ENCODE measurements at places on chromosomes 4 and X.

DNA sequence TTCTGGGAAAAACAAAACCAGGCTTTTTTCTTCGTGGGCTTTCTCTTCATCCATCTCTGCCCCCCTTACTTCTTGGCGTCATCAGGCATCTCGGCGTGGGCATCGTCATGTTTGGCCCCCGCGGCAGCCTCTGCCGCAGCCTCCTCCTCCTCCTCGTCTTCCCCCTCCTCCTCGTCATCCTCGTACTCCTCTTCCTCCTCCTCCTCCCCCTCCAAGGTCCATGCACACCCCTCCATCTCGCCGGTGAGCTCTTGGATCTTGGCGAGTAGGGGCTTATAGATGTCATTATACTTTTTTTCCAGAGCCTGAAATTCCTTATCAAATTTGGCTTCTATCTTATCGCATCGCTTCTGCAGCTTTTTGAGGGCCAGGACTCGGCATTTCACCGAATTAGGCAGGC, 488 bp downstream of the NAP1L5 start:
- no peak for DNase-seq

GRCh38 chr4:87118421-87118820, 102.0 kb downstream of the KLHL8 start:
- no peak for DNase-seq

GRCh38 chr4:8261851-8262535, 7.6 kb upstream of the HTRA3 start:
- DNase-seq, result no peak

DNA sequence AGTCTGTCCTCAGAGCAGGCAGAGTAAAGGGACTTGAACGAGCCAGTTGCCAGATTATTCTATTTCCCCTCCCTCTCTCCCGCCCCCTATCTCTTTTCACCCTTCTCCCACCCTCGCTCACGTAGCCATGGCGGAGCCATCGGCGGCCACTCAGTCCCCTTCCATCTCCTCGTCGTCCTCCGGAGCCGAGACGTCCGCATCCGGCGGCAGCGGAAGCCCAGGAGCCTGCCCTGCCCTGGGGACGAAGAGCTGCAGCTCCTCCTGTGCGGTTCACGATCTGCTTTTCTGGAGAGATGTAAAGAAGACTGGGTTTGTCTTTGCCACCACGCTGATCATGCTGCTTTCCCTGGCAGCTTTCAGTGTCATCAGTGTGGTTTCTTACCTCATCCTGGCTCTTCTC, 106.2 kb upstream of the SMAD1 start:
- no peak for DNase-seq

DNA sequence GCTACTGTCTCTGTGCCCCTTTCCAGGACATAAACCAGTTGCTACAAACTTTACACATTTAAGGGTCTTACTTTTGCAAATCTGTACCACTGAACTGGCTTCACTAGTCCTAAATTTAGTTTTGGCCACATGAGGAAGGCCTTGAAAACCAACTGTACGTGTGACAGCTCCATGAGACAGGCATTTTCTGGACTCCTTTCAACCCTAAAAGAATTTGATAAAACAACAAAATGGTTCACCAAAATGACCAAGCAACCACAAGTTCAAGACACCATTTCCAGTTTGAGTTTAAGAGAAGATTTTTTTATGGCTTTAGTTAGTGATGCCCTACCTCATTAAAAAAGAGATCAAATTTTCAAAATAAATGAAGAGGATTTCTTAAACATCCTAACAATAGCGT, 246.4 kb downstream of the ZNF674 start:
- no peak for DNase-seq

DNA sequence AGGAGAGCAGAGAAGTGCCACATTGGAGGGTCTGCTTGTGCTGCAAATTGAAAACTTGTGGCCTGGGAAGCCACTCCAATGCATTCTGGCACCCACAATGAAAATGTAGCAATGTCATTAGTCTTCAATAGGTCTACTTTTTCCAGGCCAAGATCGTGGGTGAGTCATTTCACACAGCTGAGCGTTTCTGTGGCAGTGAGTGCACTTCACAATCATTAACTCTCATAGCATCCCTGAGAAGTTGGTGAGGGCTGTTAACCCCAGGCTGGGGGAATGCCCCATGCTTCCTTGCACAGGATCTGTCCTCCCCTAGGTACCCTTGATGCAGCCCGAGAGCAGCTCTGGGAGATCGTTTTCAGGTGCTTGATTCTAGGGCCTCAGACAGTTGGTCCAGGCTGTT, 196.8 kb upstream of the ATP6AP2 start:
- no peak for DNase-seq

DNA sequence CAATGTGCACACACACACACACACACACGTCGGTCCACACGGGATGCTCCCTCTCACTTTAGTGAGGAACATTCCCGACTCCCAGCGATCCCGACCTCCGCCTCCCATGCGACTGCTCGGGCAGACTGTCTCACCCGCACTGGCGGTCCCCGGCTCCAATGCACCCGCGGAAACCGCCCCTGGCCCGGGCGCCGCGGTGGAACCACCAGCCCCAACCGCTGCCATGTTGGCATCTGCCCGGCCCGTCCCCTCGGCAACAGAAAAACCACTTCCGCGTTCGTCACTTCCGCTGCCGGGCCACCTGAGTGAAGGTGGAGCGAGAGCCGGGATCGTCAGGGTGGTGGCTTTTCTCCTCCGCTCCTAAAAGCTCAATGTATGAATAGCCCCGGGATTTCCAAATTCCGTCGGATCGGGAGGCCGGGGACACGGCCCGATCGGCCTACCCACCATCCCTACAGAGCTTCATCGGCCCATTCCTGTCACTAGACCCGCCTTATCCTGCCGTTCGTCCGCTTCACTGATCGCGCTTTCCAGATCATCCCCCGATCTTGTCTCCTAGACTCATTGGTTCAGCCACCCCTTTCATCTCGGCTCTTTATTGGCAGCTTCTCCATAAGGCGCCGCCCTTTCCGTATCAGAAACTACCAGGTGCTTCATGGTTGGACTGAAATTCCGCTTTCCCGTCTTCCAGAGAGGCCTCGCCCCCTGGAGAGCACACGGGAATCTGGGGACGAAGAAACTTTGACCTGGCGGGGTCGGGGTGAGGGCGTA, at the start of gene SLC35A2:
Gene SLC35A2, minus strand, starts transcription at position 235 of the 771 bp plus-strand sequence. Its CDS starts 10 bp downstream, at position 225.
- DNase-seq, result peak; percentile 79

DNA sequence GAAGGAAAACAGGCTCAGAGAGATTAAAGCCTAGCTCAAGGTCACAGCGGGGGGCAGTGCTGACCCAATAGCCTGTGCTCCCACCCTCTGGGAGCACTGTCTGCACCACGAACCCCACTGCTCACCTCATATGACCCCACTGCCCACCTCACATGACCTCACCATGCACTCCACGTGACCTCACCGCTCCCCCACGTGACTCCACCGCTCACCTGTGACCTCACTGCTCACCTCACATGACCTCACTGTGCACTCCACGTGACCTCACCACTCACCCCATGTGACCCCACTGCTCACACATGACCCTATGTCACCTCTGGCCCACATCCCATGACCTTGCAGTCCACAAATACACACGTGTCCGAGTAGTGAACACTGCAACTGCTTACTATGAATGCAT, 55.4 kb downstream of the ACOX3 start:
- DNase-seq, result no peak

GRCh38 chr4:14902342-14902741, 99.9 kb upstream of the CPEB2 start:
- no peak for DNase-seq

- no peak for DNase-seq
Measured at GRCh38 chr4:91220315-91220714, 1083.5 kb upstream of the GRID2 start.

- DNase-seq, result no peak
Measured at GRCh38 chr4:105709081-105709450, 482 bp downstream of the GSTCD start.

GRCh38 chrX:3268829-3269228, 77.6 kb downstream of the MXRA5 start:
- DNase-seq, result no peak

- DNase-seq, result no peak
Measured at GRCh38 chr4:105215609-105216313, 69.1 kb downstream of the TET2 start.

DNA sequence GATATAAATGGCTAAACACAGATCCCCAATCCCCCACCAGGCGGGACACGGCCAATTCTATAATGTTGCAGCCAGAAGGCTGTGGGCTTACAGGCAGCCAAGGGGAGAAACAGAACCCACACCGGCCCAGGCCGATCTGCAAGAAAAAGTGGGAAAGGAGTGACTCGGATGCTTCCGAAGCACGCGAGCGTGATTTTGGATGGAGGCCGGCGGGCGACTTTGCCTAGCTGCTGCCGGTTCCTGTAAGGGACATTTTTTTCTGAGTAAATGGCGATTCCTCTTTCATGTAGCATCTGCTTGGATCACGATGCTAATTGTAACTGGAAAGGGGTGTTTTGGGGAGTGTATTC, 470.2 kb downstream of the PCDH19 start:
- no peak for DNase-seq

DNA sequence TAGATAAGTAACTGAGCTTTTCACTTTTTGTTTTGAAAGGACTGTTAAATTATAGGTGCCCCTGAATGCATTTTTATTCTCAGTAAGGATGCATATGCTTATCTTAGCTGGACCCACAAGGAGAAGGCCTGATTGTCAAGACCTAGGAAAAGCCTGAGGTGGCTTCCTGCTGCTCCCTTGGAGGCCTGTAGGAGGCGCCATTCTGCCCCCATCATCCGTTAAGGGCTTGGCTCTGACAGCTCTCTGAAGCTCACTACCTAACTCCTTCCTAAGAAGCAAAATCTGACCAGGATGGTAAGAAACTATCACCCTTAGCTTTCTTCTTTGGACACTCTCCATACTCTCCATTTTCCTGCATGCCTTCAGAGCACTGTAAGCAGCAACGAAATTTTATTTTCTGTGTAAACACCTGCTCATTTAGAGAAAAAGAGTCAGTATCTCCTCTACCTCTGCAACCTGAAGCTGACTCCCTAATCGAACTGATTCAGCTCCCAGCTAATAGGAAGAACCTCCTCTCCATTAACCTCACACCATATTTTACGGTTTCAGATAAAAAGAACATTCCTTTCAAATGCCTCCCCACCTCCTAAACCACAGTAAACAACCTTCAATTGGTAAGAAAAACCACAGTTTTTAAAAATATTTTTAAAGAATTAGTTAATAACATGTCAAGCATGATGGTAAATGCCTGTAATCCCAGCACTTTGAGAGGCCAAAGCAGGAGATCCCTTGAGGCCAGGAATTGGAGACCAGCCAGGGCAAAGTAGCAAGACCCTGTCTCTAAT, 73.4 kb upstream of the EDNRA start:
- no peak for DNase-seq

GRCh38 chr4:60683973-60684372, 516.2 kb upstream of the ADGRL3 start:
- no peak for DNase-seq

DNA sequence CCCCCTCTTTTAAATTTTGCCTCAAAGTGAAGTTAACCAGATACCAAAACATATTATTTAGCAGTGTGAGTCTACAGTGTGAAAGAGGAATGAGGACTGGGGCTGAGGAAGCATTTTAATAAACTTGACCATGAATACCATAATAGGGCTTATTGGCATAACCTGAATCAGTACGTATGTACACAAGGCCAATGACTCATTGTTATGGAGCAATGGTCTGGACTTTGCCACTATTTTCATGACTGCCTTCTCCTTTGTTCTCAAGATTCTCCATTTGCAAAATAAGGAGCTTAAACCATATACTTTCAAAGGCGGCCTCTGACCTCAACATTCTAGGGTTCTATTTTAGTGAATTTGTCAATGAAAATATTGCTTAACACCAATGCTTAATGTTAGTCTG, 102.8 kb upstream of the OR13H1 start:
- no peak for DNase-seq

- DNase-seq, result no peak
Measured at GRCh38 chrX:6279277-6279909, 50.7 kb upstream of the NLGN4X start.

GRCh38 chr4:189305500-189305899, 635.2 kb upstream of the FRG1 start:
- DNase-seq, result no peak

DNA sequence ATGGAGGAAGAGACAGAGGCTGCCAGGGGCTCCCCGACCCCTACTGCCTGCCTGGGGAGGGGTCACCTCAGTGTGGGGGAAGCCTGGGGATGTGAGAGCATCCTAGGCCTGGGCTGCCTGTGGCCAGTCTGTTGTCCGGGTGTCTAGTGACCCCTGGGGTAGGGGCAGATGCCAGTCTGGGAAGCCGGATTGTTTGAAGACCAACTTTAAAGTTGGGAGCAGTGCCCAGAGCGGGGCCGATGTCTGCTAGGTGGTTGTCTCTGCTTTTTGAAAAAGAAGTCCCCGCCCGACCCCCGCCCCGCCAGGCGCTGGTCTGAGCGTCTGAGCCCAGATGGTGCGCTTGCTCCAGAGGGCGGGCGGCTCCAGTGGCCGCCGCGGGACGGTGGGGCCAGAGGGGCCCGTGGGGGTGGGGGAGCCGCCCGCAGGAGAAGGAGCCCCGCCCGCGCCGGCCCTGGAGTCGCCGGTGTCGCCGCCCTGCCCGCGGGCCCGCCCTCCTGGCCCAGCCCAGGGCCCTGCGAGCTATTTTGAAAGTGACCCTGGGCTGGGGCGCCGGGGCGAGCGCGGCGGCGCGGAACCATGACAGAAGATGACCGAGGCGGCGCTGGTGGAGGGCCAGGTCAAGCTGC, at the start of gene DOK7:
Gene DOK7, plus strand, starts transcription at position 517 of the 626 bp plus-strand sequence. Its CDS starts 70 bp downstream, at position 587.
- no peak for DNase-seq

DNA sequence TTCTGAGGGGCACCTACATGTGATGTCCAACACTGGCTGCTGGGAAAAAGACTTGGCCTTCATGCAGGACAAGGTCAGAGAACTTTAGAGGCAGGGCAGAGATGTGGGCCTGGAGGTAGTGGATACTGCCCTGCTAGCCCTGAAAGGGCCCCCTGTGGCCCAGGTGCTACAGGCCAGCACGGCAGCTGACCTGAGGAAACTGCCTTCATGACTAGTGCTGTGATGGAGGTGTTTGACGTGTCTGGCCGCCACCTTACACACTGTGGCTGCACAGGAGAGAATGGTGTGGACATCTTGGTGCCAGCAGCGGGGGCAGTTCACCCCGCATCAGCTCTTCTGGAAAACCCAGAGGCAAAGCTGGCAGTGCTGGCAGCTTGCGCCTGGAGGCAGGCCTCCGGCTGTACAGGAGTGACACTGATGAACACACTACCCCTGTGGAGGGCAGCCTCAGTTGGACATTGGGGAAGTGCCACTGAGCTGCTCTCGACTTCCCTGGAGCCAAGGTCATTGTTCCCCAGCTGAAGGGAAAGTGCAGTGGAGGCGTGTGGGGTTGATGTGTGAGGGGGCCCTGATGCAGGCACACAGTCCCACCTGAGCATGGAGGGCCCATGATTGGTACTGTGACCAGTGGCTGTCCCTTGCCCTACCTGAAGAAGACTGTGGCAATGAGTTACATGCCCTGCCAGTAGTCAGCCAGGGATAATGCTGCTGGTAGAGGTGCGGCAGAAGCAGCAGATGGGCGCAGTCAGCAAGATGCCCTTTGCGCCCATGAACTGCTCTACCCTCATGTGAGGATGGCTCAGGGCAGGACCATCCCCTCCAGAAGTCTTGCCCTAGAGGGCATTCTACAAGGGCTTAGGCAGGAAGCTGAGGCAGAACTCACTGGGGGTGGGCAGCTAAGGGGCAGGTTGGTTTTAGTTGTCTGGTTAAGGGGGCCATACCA, 36.9 kb downstream of the COQ2 start:
- DNase-seq, result no peak

Measured in stimulated activated CD8-positive, alpha-beta memory T cell treated with anti-CD3 and anti-CD28 coated beads, Interleukin-4, amount 100 ng/mL, for 1 hour (primary cell).